ENCODE measurements at places on chromosomes 13 and 19. TPM values are rescaled to one million over a fixed set of nuclear protein-coding genes. Genes with fewer than 3 reads are reported as not detected.

Gene BCL3
- total RNA-seq = 14.9 TPM

Gene SAFB2
- 70.5 TPM for total RNA-seq

Gene CYP2A6
- total RNA-seq = 0.27 TPM

Gene XPO4
- 22.7 TPM for total RNA-seq
